ENCODE measurements at places on chromosomes 6 and 20. TPM values are rescaled to one million over a fixed set of nuclear protein-coding genes. Genes with fewer than 3 reads are reported as not detected.

Gene TP53TG5
- total RNA-seq = not detected

DNA sequence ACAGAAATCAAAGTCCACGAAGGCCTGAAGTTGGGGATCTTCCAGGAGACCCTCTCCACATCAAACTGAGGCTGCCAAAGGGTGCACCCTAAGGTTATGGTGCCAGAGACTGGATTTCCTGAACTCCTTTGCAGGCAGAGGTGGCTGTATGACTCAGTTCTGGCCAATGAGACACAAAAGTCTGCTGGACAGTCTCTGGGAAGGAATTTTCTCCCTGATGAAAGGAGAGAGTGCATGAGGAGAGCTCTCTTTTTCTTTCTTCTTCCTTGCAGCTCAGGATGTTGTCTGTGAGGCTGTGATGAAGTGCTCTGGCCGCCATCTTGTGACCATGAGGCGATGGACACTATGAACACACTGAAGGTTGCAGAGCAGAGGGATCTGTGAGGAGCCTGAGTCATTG lies 85.2 kb downstream of the MDGA1 start:
- H3K27ac ChIP-seq = no peak overlapping the region
- H3K4me1 ChIP-seq = no peaks in the 10 kb centered on the region
- no peak overlapping the region for H3K4me3 ChIP-seq
- no peak for DNase-seq
- no peaks in the 10 kb centered on the region for H3K36me3 ChIP-seq
- H3K27me3 ChIP-seq = peaks cover 16% of the 10 kb centered on the region

GRCh38 chr6:43636308-43636659 lies 644 bp downstream of the MAD2L1BP start:
- no peak for DNase-seq
- H3K27me3 ChIP-seq = no peaks in the 10 kb centered on the region
- peaks cover 44% of the 10 kb centered on the region for H3K4me1 ChIP-seq
- peak overlapping the region; percentile 96 for H3K27ac ChIP-seq
- H3K36me3 ChIP-seq = peaks cover 40% of the 10 kb centered on the region

- peaks cover 8% of the 10 kb centered on the region for H3K4me1 ChIP-seq
- H3K27me3 ChIP-seq = peaks cover 53% of the 10 kb centered on the region
- no peak for DNase-seq
- H3K36me3 ChIP-seq = no peaks in the 10 kb centered on the region
- H3K4me3 ChIP-seq = no peak overlapping the region
These were observed 79.6 kb downstream of the ANKRD60 start for GRCh38 chr20:58148891-58149290.

Gene F13A1
- 0.75 TPM for total RNA-seq

DNA sequence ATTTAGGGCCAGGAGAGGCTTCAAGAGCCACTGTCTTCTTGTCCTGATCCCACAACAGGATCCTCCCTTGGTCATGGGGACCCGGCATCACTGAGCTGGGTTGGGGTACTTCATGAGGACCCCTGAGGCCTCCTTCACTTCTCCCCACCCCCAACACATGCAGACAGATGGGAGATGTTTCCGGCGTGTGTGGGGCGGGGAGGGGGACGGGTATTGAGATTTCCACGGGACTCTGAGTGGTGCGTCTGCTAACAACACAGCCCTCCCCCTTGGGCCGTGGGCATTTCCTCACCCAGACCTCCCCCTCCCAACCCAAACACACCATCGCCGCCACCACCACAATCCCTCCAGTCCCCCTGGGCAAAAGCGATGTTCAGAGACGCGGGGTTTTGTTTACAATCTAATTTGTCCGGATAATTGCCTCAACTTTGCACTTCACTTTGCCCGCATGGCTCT lies 906 bp upstream of the FOXP4 start:
- peaks cover 37% of the 10 kb centered on the region for H3K4me1 ChIP-seq
- no peaks in the 10 kb centered on the region for H3K27me3 ChIP-seq
- DNase-seq = no peak
- H3K36me3 ChIP-seq = peaks cover 11% of the 10 kb centered on the region
- H3K27ac ChIP-seq = peak overlapping the region; percentile 91
- H3K4me3 ChIP-seq = peak overlapping the region; percentile 92

DNA sequence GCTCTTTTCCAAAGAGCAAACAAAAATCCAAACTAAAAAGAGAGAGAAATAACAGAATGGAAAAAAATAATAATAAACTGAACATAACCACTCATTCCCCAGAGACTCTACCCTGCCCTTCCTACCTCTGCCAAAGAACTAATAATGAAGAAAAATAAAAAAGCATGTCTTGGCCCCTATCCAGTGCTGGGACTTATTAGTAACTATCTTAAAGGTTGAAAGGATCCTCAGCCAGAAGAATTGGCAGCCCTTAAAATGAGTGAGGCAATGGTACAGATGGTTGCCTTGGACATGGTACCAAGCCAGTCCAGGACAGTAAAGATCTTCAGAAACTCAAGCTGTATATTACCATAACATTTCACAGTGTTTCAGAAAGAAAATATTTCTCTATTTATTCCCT lies 279.3 kb downstream of the HACE1 start:
- H3K27ac ChIP-seq = no peak overlapping the region
- H3K27me3 ChIP-seq = no peaks in the 10 kb centered on the region
- no peak overlapping the region for H3K4me3 ChIP-seq
- no peaks in the 10 kb centered on the region for H3K4me1 ChIP-seq
- H3K36me3 ChIP-seq = no peaks in the 10 kb centered on the region

Gene NKAIN4
- not detected for total RNA-seq

DNA sequence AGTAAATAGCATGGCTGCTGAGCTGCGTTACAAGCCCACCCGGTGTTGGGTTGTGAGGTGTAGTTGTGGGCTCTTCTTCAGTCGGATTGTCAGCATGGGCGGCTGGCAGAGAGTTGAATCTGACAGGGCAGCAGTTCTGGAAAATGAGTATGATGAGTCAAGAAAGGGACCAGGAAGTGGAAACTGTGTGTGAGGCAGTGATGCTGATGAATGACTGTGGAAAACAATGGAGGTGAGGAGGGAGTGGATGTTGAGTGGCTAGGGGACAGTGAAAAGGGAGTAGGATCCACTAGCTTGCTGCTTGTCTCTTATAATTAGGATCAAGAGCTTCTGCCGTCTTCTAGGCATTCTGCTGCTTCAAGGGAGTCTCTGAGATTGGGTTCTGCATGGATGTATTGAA lies 154.3 kb downstream of the ESR1 start:
- no peak overlapping the region for H3K27ac ChIP-seq
- DNase-seq = no peak
- H3K4me3 ChIP-seq = no peak overlapping the region
- H3K27me3 ChIP-seq = no peaks in the 10 kb centered on the region
- H3K4me1 ChIP-seq = no peaks in the 10 kb centered on the region

DNA sequence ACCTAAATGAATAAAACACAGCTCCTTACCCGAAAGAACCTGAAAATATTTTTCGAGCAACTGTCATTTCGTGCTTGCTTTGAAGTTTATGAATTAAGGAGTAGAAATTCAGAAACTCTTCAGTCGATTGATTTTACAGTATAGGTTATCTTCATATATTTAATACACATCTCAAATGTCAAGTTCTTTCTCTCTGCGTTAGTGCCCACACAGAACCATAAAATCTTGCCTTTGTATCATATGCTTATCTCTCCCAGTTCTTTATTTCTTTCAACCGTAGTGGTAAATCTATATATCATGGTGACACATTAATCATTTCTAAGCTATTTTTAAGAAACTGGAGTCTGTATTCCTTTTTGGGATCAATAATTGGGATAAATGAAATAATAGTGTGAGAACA lies 397.5 kb downstream of the CDKAL1 start:
- peaks cover 2% of the 10 kb centered on the region for H3K36me3 ChIP-seq
- no peaks in the 10 kb centered on the region for H3K27me3 ChIP-seq
- DNase-seq = no peak
- H3K4me1 ChIP-seq = no peaks in the 10 kb centered on the region
- no peak overlapping the region for H3K27ac ChIP-seq

- H3K27me3 ChIP-seq = peaks cover 2% of the 10 kb centered on the region
- no peaks in the 10 kb centered on the region for H3K36me3 ChIP-seq
- H3K4me1 ChIP-seq = no peaks in the 10 kb centered on the region
- no peak overlapping the region for H3K27ac ChIP-seq
- H3K4me3 ChIP-seq = no peak overlapping the region
These were observed 1.3 kb downstream of the CGA start for GRCh38 chr6:87093651-87094050.

DNA sequence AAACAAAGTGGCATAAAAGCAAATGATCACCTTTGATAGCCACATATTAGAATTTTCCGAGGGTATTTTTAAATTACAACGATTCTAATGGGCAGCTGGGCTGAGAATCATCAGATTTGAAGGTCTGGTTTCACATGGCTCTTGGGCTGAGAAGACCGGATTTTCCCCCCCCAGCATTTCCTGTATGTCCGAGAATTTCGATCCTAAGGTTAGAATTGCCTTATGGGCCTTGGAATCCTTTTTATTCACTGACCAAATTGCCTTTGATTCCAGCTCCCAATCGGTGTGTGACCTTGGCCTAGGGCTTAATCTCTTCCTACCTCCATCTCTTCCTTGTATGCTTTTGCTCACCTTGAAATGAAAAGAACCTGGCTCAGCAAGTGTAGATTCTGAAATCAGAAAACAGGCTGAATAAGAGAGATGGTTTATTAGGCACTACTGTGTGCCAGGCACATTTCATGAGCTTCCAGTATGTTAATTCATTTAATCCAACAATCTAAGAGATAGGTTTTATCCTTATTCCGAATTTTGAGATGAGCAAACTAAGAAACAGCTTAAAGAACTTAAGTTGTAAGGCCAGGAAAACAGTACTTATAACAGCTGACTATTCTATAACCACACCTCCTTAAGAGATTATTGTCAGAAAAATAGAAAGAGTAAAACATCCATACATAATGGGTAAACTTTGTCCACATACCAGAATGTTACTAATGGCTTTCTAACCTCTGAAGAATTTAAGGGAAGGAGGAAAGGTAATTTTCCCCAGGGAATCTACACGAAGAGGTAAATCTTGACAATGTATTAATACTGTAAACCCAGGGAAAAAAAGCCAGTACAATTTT lies 39.4 kb downstream of the HFE start:
- H3K4me3 ChIP-seq = peak overlapping the region; percentile 94
- DNase-seq = no peak
- peaks cover 69% of the 10 kb centered on the region for H3K36me3 ChIP-seq
- no peaks in the 10 kb centered on the region for H3K27me3 ChIP-seq

- peaks cover 5% of the 10 kb centered on the region for H3K36me3 ChIP-seq
- no peak overlapping the region for H3K27ac ChIP-seq
- H3K4me1 ChIP-seq = peaks cover 12% of the 10 kb centered on the region
- no peaks in the 10 kb centered on the region for H3K27me3 ChIP-seq
- no peak for DNase-seq
- no peak overlapping the region for H3K4me3 ChIP-seq
These were observed 13.7 kb downstream of the STXBP5 start for GRCh38 chr6:147217840-147218404.
